A172 (cell line): ENCODE measurements at places on chromosomes 5 and 9.

DNA sequence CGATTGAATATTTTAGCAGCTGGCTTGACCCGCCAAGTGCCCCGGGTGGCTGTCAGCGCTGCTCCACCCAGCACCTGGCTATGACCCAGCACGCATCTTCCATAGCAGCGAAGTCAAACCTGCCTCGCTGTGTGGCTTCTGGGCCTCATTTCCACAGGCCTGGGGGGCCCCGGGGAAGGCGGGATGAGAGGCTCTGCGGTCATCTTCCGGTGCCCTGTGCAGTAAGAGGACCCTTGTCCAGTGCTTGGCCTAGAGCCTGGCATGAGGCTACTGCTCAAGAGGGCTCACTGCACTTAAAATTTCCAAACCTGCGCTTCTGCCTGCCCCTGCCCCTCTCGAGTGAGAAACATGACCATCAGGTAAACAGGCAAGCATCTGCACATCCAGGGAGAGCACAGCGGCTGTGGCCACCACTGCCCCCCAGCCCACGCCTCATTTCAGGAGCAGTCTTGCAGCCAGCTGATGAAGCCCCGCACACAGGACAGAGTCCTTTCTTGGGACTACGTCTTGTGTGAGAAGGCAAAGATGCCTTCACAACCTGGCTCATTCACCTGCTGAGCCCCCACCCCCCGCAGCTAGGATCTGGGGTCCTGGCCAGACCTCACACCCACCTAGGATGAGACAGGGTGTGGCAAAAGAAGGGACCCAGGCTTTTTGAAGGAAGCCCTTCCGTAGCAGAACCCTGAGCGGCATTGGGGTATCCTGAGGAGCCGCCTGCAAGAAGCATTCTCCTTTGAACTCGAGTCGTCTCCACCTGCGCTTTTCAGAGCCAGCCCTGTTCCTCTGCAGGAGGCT, 69.5 kb upstream of the UNC5A start:
- DNase-seq: no peak

DNA sequence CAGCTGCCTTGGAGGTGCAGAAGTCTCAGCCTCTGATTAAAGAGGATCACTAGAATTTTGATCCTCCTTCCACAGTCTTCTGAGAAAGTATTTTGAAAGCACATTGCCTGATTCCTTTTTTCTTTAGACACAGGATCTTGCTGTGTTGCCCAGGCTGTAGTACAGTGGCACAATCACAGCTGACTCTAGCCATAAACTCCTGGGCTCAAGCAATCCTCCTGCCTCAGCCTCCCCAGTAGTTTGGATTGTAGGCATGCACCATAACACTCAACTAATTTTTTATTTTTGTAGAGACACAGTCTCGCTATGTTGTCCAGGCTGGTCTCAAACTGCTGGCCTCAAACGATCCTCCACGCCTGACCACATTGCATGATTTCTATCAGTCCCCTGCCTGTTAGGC, 74.5 kb downstream of the FAM78A start:
- no peak for DNase-seq

GRCh38 chr5:10157085-10157669, 92.5 kb downstream of the ATPSCKMT start:
- DNase-seq: no peak

DNA sequence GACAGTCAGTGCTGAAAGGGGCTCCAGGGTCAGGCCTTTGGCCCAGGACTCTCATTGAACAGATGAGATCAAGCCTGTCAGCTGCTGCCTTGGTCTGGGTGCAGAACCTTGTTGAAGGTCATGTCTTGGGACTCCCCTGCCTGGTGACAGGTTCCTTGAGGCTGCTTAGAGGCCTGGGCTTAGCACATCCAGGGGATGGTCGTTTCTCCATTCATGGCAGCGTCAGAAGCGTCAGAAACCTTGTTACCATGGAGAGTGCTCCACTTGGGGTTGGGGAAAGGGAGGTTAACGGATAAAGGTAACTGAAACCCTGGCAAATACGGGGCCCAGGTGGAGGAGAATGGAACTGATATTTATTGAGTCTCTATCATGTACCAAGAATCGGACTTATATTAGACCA, 8.8 kb downstream of the ARPC5L start:
- no peak for DNase-seq

DNA sequence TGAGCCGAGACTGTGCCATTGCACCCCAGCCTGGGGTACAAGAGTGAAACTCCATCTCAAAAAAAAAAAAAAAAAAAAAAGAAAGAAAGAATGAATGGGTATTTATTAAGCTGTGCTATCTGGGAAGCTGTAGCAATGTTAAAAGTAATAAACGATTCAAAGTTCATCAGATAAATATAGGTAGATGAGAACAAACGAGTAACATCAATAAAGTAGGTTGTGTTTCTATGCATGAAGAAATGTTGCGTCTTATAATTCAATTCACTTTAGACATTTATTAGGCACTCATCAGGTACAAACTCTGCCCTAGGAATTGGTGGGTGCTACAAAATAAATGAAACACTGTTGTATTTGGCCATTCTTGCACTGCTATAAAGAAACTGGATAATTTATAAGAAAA, 36.8 kb downstream of the C9orf57 start:
- no peak for DNase-seq

DNA sequence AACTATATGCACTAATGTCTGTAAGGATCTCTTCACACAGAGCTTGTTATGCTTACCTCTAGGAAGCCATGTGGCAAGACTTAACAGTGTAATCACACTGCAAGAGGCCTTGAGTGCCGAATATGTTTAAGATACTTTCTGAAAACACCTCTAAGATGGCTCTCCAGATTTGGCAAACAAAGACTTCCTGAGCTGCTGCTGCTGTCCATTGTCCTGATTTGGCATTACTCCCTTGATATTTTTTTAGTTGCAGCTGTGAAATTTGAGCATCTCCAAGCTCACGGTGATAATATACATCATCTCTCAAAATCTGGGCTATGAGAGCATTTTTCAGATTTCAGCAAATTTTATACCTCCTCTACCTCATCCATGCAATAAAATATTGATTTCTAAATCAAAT, 384.5 kb upstream of the CDH6 start:
- peak; percentile 6 for DNase-seq

GRCh38 chr5:10563110-10563944, 543 bp upstream of the ANKRD33B start:
- DNase-seq: peak; percentile 26

DNA sequence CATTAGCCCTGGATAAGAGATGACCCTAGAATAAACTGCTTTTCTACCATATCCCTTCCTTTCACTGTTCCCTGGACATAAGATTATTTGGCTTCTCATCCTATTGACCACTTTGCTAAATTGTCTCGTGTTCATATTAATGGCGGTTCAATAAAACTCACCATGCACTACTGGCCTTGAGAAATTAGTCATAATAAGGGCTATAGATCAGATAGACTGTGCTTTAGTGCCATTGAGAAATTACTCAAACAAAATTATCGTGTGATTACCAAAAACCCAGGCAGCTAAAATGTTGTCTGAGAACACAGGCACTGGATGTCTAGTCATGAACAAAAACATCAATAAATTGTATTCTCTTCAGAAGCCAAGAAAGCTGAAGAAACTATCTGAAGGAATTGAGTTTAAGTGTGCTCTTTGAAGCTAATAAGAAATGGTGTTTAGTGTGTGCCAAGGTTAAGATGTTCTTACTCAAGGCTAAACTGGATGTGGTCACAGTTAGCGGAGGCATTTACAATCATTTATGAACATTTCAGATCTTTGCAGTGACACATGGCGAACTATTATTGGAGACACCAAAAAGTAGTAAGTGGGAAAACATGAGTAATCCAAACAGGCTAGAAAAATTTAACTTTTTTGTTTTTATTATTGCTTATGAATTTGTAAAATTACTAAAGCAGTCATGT, 460.4 kb upstream of the RORB start:
- DNase-seq: no peak

DNA sequence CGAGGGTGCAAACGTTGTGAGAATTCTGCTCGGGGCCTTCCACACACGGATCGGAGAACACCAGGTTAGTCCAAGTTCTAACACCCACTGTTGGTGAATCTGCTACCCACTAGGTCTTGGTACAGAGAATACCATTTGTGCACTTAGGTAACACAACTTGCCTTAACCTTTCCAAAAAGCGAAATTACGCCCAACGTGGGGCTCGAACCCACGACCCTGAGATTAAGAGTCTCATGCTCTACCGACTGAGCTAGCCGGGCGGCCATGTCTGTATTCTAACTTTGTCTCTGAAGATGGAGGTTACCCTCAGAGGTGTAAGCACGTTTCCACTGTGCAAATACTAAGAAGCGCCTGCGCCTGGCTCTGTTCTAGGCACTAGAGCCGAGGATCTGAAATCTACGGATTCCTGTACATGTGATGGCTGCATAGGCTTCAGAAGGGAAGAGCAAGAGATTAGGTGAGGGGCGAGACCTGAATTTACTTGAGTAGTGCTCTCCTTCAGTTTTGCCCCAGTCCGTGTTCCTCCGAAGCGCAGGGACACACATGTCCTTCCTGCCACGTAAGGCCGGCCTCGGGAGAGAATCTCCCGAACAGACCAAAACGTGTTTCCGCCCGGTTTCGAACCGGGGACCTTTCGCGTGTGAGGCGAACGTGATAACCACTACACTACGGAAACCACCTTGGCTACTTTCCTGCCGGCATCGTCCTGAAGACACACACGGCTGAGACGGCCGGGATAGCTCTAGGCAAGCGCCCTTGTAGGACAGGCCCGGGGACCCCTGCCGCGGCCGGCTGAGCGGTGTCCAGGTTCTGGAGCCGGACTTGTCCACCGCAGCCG, 1.1 kb upstream of the TRIM41 start:
- DNase-seq: peak; percentile 99

GRCh38 chr5:33238826-33239695, 201.7 kb upstream of the TARS1 start:
- no peak for DNase-seq

GRCh38 chr5:161216877-161217276, 329.6 kb downstream of the GABRB2 start:
- no peak for DNase-seq
